Dermis blood vessel endothelial cell (primary cell): ENCODE measurements at places on chromosomes 2 and 18. TPM values are rescaled to one million over a fixed set of nuclear protein-coding genes. Genes with fewer than 3 reads are reported as not detected.

FSIP2 gene
- 0.05 and 0.17 TPM in 2 replicates for total RNA-seq

DYSF gene
- 145 and 268 TPM in 2 replicates for total RNA-seq

NT5DC4 gene
- not detected in 2 replicates for total RNA-seq

OSBPL6 gene
- total RNA-seq: 4.1 and 5.3 TPM in 2 replicates

ZNF396 gene
- total RNA-seq: 0.51 and 0.79 TPM in 2 replicates

POTEC gene
- total RNA-seq: not detected in 2 replicates

GALNT5 gene
- under 0.01 and 0.09 TPM in 2 replicates for total RNA-seq
